ENCODE measurements at places on chromosomes 1 and 21. TPM values are rescaled to one million over a fixed set of nuclear protein-coding genes. Genes with fewer than 3 reads are reported as not detected.
A peak's percentile ranks its signal among the peaks of the same experiment; 100 is the strongest.

- DNase-seq = no peak
These were observed 187.7 kb downstream of the C1orf94 start for GRCh38 chr1:34364376-34364775.

DNA sequence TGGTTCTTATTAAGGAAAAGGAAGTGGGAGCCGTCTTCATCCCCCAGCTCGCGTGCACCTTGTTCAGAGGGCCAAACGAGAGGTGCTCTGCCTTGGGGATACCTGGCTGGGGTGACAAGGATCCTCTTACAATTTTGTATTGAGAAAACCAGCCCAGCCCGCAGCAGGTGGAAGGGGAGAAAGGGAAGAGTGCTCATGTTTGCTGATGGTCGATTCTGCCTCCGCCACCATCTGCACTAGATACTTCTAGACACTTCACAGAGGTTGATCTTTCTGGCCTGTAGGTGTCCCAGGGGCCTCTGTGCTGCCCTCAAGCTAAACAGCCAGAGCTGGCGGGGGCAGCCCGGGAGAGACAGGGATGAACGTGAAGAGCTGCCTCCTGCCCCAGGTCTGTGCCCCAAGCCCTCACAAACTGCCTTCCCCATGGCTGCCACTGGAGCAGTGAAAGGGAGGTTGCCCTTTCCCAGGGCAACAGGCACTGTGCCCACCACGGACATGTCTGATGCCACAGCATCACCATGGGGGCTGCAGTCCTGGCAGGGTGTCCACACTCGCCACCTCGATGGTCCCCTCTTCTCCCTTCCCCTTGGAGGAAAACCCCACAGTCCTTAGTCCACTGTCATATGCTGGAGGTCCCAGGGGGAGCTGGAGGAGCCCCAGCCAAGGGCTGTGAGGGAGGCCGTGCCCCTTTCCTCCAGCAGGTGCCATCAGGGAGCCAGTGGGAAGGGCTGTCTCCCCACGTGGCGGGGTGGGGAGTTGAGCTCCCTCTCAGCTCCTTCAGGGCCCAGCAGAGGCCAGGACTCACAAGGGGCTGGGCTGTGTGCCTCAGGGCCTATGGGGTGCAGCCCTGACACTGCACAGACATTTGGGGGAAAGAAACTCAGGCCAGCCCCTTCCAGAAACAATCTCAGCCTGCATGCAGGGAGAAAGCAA lies 8.1 kb downstream of the ADPRS start:
- no peak for DNase-seq

GRCh38 chr1:10873189-10873588 lies 76.7 kb upstream of the CASZ1 start:
- peak; percentile 9 for DNase-seq

Gene KRTAP21-2
- not detected for total RNA-seq

Gene SLC30A2
- 3.0 TPM for total RNA-seq

Gene ZNF669
- 3.1 TPM for total RNA-seq

Gene AMY1B
- not detected for total RNA-seq

Data from Right ventricle myocardium superior (tissue), 1 donor.